ENCODE measurements at places on chromosomes 12 and 14.

DNA sequence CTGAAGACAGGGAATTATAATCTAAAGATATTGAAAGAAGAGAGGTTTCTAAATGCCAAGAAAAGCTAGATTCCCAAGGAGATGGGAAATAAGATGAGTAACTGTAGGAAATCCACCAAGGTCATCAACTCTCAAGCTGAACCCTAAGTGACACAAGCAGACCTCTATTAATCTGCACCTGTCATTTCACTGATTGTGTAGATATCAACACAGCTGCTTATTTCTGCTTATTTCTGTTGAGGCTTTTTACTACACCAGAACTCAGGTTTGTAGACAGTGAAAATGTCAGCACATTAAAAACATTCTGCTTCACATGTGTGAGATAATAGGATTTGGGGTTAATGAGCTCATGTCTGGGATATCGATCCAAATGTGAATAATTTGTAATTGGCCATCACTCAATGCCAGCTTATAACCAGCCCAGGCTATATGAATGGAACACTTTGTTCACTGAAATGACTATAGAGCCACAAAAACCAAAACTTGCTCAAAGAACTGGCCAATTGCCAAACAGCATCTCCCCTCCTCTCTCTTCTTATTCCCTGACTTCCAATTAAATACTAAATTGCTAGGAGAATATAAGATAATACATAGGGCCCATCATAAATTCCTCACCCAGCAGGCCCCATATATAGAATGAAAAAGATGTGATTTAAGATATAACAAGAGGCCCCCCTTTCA, 188.7 kb upstream of the ARID2 start:
- DNase-seq = peak; percentile 19

DNA sequence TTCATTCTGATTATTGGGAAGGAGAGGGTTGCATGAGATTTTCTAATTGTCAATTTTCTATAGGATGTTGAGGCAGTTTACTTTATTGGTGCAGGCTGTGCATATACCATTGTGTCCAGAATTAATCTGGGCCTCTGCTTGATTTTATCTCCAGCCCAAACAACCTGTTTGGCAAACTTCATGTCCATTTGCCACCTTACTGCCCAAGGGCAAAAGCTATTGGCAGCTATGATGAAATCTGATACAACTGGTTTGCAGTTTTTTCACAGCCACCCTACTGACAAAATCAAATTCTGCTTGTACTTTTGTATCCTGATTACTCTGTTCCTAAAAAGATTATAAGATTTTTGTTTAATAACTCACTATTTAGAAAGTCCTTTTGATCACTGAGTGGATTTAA, 789.2 kb upstream of the FBXO33 start:
- peak; percentile 84 for DNase-seq

GRCh38 chr12:12807970-12808702, 5.0 kb upstream of the DDX47 start:
- peak; percentile 67 for DNase-seq

GRCh38 chr12:132003846-132004245, 54.1 kb downstream of the EP400 start:
- no peak for DNase-seq

DNA sequence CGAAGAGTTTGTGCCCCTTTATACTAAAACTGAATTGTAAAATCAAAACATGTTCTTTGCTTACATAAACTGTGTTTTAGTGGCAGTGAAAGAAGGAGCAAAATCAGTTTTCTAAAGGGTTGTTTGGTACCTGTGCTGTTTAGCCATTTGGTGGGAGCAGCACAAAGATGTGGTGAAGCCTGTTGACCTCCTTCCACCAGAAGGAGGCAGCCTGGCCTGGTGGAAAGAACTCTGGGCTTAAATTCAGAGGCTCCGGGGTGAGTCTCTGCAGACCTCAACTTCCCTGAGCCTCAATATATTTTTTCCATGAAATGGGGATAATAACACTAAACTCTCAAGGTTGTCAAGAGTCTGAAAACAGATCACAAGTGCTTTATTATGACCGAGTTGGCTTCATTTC, 502.5 kb downstream of the VRK1 start:
- peak; percentile 34 for DNase-seq

- peak; percentile 48 for DNase-seq
Observed at GRCh38 chr12:50257236-50258166, 25.8 kb downstream of the LIMA1 start.

Measured in NCI-H69 (cell line).